ENCODE measurements at places on chromosomes 7 and 10.

GRCh38 chr10:74821501-74821900 is 4.9 kb upstream of the KAT6B start:
- DNase-seq: no peak

DNA sequence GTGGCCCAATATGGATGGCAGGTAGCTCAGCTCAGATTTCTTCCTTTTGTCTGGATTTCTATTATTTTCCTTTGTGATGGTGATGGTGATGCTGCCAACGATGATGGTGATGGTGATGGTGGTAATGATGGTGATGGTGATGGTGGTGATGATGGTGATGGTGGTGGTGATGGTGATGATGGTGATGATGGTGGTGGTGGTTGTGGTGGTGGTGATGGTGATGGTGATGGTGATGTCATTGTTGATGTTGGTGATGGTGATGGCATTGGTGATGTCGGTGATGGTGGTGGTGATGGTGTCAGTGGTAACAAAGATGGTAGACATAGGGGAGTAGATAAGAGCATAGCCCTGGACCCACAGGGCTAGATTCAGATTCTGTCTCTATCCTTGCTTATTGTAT is 25.4 kb downstream of the TTYH3 start:
- no peak for DNase-seq

DNA sequence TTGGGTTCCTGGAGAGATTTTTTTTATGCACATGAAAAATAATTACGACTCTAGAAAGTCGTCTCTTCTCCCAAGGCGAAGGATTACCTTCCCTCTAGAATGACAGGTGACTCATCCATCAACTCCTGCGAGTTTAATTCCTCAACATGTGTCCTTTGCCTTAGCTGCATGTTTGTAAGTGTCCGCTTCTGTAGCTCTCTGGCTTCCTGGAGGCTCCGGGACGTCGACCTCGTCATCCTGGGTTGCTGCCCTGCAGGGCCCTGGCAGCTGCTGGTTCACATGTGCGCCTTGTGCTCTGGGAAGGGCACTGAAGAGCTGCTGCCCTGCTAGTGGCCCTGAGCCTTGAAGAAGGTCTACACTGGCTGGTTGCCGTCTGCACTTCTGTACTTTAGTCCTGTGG is 210.2 kb downstream of the MLLT10 start:
- DNase-seq: no peak

- DNase-seq: peak; percentile 95
Measured at GRCh38 chr7:99380823-99381663, 6.5 kb downstream of the ARPC1B start.

DNA sequence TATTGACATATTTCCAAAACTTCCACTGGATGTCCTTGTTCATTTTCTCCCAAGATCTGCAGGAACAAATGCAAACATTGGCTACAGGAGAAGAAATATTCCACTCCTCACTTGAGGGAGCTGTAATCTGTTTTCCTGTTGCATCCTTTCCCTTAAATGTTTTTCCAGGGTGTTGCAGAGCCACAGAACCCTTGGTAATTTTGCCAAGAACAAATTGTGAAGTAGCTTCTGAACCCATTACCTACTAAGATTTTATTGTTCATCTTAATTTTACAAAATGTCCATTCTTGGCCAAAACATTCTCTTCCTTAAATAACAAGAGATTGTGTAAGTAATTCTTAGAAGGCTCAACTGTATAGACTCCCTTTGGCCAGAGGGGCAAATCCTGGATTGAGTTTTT is 177.0 kb downstream of the GNAT3 start:
- DNase-seq: no peak

- DNase-seq: no peak
Measured at GRCh38 chr7:47479821-47480575, 101.9 kb downstream of the TNS3 start.

- DNase-seq: no peak
Measured at GRCh38 chr7:113819474-113819873, 99.3 kb downstream of the PPP1R3A start.

DNA sequence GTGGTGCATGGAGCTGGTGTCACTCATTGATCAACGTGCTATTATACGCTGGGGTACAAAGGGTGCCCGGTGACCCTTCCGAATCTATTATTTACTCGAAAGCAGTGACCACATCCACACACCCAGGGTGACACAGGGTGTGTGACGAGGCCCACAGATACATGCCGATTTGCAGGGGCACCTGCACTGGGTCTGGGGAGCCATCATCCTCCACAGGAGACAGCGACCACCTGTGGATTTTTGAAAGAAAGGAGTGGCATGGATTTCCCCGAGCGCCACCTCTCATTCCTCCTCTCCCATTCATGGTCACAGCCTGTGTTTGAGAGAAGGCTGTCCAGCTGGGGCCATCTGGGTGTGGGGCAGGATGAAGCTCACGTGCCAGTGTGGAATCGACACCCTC is 249.7 kb downstream of the PAXIP1 start:
- no peak for DNase-seq

DNA sequence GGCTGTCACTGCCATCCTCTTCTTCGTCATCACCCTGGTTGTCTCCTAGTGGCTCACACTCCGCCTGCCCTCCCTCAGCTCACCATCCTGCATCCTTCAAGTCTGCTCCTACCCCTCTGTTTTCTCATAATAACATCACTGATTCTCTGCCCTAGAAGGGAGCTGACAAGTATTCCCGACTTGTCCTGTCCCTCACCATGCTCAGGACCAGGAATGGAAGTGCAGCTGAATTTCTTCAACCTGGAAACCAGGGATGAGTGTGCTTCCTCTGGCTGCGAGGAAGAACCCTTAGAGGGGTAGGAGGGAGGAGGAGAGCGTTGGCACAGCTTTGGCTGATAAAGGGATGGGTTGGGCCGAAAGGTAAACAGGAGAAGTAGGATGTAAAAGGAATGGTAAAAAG is 174.8 kb upstream of the GPR26 start:
- DNase-seq: no peak

DNA sequence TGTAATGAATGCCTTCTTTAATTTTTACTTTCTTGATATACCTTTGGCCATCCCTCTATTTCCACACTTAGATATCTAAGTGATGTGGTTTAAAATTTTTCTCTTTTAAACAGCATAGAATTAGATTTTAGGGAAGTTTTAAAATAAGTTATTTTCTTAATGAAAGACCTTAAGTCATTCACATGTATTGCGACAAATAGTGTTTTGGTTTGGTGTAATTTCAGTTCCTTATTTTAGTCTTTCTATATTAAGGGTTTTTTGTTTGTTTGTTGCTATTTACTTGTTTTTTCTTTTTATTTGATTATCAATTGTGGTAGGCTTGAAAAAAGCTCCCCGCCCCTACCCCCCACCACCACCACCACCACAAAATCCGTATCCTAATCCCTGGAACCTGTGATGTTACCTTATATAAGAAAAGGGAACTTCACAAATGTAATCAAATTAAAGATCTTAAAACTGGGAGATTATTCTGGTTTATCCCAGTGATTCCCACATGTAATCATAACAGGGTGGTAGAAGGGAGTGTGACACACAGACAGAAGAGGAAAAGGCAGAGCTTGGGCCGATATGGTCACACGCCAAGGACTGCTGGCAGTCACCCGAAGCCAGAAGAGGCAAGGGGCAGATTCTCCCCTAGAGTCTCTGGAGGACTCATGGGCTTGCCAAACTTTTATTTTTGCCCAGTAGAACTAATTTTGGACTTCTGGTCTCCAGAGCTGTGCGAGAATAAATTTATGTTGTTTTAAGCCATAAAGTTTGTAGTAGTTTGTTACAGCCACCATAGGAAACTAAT is 149.7 kb downstream of the NPSR1 start:
- no peak for DNase-seq

DNA sequence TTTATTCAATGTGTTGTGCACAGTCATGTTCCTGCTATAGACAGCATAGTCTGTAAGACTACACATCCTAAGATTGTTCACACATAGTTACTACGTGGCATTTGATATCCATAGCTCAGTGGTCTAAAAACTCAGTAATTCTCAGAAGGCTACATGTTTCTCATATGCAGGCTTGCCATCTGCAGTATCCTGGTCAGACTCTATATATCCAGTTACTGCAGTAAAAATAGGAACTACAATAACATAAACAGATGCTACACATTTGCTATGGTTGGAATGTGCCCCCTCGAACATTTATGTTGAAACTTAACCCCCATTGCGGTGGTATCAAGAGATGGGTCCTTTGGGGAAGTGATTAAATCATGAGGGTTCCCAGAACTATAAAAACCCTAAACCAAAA is 1377.8 kb upstream of the LRRTM3 start:
- no peak for DNase-seq

- no peak for DNase-seq
Measured at GRCh38 chr10:61136139-61136538, 192.2 kb upstream of the RHOBTB1 start.

DNA sequence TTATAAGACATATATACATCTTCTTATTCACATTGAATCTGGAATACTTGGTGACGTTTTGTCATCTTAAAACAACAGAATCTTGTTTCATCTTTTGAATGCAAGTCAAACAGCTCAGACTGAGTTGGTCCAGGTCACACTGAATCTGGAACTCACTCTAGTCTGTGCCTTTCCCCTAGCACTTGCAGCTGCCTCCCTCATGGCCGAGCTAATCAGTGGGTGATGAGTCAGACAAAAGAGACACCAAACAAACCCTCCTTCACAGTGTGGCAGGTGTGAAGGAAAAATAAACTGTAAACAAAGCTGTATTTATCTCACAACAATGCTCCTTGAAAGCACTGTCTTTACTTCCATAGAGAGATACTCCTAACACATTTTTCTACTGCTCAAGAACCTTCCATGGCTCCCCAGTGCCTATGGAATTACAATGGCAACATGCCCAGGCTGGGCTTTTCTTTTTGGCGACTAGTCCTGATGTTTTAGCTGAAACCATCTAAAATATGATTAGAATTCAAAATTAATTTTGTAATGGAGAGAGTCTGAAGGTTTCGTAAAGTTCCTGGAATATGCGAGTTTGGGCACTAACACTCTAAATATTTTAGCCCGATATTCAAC is 140.0 kb downstream of the ZNF365 start:
- no peak for DNase-seq

DNA sequence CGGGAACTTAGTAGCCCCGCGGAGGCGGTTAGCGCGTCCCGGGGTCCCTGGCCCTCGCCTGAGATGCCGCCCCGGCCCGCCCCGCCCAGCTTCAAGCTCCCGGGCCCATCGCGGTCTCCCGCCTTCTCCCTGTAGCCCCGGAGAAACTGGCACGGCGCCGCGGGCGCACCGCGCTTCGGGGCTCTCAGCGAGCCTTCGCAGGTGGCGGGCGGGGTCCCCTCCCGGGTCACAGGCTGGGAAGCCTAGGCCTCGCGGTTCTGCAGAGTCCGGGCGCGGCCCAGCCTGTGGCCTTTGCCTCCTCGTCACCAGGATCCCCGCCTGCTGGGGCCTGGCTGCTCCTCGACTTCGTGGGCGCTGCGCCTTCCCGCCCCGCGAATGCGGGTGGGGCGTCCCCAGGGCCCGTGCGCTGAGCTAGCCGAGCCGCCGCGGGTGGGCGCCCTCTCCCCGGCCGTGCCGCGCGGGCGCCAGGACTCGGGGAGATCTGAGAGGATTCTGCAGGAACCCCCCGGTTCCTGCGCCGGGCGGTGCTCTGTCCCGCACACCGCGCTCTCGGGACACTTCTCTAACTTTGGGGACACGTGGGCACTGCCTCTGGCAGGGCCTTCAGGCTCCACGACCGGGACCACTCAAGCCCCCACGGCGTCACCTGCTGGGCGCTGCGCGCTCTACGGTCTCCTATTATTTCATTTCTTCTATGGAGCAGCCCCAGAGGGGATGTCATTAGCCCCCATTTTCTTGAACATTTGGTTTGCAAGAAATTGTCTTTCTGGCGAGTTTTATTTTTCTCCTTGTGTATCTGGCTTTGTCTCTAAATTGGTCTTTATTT is 682 bp upstream of the RGS10 start:
- peak; percentile 77 for DNase-seq

Measured in activated naive CD4-positive, alpha-beta T cell treated with anti-CD3 and anti-CD28 coated beads, Interleukin-2, amount 10 ng/mL, durations not matched to agents 7 days and 5 days (primary cell).